ENCODE measurements at places on chromosomes 12 and 14.

DNA sequence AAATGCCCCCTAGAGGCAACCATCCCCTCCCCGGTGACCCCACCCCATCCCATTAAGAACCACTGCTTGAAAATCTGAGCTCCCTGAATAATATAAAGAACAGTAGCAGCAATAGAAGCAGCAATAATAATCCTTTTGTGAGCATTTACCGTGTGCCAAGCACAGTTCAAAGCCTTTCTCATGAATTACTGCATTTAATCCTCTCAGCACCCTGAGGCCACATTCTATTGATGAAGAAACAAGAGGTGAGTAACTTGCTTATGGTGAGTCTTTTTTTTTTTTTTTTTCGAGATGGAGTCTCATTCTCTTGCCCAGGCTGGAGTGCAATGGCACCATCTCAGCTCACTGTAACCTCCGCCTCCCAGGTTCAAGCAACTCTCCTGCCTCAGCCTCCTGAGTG is 65.0 kb downstream of the KCNK10 start:
- no peak for DNase-seq

DNA sequence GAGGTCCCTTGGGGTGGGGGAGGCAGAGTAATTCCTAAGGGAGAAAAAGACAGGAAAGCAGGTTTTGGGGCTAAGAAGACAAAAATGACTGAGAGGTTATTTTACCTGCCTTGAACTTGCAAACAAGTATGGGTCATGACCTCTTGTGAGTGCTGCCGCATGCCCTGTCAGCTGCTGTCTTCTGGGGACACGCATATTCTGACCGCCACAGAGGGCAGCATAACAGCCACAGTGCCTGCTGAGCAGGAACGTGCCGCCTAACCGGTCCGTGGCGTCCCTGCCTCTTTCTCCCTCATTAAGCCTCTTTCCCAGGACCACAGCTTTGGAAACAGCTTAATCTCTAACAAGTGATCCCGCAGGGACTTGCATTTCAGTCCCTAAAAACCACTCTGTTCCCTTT is 51.3 kb upstream of the KCNA1 start:
- no peak for DNase-seq

DNA sequence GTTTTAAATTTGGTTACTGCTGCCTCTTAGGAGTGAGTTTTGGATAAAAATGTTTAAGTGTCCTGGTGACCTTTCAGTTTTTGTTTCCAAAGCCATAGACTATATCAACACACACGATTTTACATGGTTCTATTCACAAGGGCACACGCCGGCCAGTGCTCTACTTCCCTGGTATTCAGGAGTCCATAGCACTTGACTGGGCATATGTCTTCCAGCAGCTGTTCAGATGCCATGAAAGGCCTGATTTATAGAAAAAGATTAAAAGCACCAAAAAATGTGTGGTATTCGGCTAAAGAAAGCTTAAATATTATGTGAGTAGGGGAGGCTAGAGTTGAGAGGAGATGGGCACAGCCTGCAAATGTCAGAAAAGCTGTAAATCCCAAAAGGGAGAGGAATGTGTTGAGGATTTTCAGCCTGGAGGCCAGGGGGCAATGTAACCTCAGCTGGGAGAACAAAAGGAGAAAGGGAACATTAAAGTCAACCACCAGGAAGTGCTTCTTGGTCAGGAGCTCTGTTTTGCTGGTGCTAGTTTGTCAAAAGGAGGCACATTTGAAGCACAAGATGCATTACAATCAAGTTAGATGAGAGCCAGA is 478.4 kb downstream of the RAD51B start:
- no peak for DNase-seq

- DNase-seq = peak; percentile 71
These were observed at the start of gene GDF11 for GRCh38 chr12:55742719-55743405. GDF11 (plus strand) TSS chr12:55743122; CDS start chr12:55743317, 195 bp downstream.

- DNase-seq = no peak
These were observed 3.6 kb downstream of the DIP2B start for GRCh38 chr12:50508414-50508813.

- no peak for DNase-seq
These were observed 41.5 kb upstream of the LRTM2 start for GRCh38 chr12:1778911-1779310.

DNA sequence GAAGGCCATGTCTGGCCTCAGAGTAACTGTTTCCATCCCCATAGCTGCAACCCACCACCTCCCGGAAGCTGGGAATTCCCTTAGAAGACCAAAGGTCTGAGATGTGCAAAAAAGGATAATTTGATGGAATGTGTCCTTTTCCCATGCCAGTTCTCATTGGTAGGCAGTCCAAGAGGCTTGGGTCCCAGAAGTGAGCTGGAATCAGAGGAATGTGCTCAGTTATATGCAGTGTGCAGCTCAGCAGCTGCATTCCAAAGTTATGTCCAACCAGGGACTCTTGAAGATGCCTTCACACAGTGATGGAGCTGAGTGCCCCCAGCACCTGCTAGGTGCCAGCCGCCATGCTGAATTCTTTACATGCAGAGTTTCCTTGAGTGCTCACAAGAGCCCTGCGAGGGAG is 583.9 kb upstream of the TBX3 start:
- no peak for DNase-seq

DNA sequence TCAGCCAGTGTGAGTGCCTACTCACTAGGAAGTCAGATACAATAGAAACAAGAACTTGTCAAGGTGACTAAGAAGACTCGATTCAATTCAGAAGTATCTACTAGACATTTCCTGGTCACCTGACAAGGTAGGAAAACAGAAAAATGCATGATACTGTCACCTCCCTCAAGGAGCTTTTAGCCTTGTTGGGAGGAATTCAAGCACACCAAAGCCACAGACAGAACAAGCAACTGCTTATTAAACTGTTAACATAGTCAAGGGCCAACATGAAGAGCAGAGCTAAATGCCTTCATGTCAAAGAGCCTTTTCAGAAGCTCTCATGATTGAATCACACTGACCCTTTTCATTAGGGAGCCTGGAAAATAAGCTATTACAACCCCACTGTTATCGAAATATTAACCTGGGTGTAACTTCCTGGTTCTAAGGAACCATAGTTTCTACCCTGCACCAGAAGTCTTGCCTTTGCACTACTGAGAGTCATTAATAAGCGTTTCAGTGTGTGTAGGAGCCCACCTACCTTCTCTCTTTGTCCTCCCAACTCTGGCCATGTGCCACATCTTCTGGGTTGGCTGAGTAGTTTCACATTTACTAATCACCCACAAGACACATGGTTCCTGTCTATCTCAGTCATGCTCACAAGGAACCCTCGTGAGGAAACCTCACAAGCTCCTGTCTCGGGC is 31.0 kb upstream of the LGALS3 start:
- DNase-seq = no peak

GRCh38 chr14:22664261-22664660 is 20.1 kb upstream of the OR6J1 start:
- no peak for DNase-seq

DNA sequence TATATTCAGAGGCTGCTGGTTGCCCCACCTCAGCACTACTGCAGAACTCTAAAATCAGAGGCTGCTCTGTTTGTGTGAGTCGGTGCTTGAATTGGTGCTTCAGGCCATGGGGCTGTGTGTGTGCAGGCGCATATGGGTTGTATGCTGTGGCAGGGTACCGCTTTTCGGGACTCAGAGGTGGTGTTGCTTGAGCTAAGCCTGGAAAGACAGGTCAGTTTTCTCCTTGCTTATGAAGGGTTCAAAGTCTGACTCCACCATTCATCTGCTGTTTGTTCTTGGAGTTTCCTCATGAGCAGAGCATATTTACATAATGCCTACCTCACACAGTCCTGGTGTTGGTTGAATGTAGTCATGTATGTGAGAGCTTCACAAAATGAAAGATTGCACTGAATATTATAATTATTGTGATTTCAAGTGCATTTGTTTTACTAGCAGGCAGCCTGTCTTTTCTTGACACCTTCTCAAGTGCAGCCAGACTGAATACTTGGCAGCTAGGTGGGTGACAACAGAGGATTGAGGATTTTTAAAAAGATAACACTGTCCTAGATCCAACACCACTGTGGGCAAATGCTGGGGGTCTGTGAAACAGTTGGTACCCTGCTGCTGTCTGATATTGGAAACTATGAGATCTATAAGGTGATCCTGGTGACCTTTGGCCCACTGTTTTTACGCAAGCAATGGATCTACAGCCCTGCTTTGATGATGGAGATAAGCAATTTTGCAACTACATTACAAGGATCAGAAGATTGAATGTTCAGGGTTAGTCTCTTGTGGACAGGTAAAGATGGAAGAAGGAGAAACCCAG is 1.0 kb upstream of the ANG start:
- no peak for DNase-seq

DNA sequence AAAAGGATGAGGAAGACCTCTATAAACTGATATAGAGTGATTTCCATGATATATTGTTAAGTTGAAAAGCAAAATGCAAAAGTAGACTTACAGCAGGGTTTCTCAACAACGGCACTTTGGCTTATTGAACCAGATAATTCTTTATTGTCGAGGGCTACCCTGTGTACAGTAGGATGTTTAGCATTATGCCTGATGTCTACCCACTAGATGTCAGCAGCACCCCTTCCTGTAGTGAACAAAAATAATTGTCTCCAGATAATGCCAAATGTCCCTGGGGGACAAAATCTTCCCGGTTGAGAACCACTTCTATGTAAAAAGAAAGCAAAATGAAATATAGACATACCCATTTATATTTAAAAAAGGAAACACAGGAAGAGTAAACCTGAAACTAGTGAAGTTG is 32.4 kb downstream of the ABCD2 start:
- DNase-seq = no peak

GRCh38 chr12:90399357-90399756 is 555.6 kb downstream of the CCER1 start:
- DNase-seq = no peak

- DNase-seq = no peak
These were observed 34.8 kb upstream of the APPL2 start for GRCh38 chr12:105270671-105271255.

DNA sequence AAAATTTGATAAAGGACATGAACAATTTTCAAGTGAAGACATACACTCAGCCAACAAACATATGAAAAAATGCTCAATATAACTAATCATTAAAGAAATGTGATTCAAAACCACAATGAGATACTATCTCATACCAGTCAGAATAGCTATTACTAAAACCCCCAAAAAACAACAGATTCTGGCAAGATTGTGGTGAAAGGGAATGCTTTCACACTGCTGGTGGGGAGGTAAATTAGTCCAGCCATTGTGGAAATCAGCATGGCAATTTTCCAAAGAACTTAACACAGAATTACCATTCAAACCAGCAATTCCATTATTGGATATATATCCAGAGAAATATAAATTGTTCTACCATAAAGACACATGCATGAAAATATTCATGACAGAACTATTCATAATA is 18.7 kb upstream of the TAS2R14 start:
- DNase-seq = no peak

DNA sequence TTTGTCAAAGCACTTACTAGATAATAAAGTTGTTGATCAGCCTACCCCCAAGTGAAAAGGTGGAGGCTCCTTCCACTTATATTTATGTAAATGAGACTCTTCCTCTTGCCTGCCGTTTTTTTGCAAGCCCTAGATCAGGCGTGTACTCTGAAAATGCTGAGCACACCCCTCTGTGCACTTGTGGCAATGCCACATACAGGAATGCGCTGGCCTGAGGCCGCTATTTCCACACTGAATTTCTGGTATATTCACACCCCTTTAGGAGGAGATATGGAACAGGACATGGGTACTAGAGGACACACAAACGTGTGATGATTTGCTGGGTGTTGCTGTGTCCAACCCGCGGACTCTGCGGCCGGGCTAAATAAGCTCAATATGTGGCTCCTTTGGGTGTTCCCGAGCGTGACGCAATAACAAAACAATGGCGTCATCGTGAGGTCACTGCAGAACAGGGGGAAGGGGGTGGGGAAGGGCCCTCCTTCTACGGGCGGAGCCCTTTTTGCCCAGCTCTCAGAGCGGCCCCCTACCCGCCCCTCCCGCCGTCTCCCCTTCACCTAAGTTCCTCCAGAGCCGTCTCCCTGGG is 554 bp upstream of the TSPAN31 start:
- DNase-seq = peak; percentile 59

DNA sequence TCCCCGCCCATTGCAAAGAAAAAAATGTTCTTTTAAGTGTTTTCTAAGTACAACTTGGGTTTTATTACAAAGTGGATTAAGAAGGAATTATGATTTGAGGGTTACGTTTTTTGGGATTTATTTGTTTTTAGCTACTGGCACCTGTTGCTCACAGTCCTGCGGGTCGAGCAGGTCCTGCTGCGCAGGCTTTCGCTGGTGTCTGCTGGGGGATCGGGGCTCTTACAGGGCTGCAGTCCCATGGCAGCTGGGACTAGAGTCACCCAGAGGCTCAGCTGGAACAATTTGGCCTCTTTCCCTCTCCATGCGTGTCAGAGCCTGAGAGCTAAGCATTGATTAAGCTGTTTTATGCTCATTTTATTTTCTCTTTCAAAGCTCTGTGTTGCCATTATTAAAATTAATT is 55.6 kb upstream of the DYNC1H1 start:
- no peak for DNase-seq

DNA sequence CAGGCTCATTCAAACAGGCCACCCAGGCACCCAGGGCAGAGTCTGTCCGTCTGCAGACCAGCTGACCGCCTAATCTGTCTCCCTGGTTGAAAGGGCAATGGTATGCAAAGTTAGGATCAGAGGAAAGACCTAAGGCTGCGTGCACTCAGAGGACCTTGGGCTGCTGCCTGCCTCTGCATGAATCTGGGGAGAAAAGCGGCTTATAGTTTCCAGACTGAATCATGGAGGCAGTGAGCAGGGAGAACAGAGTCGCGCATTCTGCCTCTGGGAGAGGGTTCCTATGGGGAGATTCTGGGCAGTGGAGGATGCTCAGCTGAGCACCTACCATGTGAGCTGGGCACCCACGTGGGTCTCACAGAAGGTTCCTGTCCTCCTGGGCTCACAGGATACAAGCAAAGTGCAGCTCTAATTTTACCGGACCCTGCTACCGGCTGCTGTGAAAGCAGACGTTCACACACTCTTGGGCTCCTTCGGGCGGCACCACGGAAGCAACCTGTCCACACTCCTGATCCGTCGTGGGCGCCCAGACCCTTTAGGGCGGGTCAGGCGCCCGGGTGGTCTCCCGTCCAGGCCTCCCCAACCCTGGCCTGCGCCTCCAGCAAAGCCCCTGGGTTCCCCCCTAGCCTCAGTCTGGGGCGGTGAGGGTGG is 772 bp downstream of the SCARB1 start:
- DNase-seq = peak; percentile 7

DNA sequence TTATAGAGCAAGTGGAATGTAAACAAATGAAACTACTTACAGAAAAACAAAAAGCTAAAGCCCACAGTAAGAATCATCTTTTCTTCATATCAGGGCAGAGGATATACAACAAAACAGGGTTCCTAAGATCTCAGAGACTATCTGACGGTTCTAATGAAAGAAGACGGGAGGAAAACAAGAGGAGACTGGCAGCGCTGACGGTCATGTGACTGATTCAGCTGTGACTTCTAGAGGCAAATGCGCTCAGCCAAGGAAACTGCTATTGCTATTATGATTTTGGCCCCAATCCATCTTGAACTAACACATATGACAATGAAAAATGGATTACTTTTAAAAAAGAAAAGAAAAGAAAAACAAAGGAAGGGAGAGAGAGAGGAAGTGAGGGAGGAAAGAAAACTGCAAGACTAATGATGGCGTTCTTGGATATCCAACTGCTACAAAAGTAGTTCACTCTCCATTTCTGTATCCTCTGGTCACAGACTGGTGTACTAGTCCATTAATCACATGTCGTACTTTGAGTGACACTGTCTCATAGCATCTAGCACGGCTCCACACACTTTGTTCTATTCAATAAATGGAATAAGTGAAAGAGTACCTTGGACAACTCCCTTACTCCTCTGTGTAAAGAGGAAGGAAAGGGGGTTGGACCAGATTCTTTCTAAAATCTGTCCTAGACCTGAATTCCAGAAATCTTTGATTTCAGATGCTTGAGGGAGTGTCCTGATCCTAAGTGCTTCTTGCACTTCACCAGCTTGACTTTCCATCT is 119.3 kb downstream of the DAD1 start:
- DNase-seq = no peak

- peak; percentile 34 for DNase-seq
These were observed 790 bp downstream of the BTG1 start for GRCh38 chr12:92144631-92145480.

Measured in T-helper 9 cell (primary cell).